ENCODE measurements at places on chromosomes 4 and X.

DNA sequence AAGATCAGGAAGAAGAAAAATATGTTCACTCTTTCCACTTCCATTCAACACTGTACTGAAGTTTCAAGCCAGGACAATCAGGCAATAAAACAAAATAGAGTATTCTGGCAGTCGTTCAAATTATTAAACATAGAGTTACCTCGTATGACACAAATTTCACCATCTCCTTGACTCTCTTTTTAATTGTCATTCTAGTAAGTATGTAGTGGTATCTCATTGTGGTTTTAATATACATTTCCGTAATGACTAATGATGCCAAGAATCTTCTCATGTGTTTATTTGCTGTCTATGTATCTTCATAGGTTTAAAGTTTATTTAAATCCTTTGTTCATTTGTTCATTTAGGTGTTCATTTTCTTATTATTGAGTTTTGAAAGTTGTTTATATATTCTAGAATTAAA is 352.2 kb downstream of the IDS start:
- no peak for DNase-seq

- no peak for DNase-seq
These were observed 93.3 kb upstream of the MAML3 start for GRCh38 chr4:140247237-140247636.

- DNase-seq, result no peak
These were observed 126.8 kb downstream of the NFKB1 start for GRCh38 chr4:102627831-102628523.

DNA sequence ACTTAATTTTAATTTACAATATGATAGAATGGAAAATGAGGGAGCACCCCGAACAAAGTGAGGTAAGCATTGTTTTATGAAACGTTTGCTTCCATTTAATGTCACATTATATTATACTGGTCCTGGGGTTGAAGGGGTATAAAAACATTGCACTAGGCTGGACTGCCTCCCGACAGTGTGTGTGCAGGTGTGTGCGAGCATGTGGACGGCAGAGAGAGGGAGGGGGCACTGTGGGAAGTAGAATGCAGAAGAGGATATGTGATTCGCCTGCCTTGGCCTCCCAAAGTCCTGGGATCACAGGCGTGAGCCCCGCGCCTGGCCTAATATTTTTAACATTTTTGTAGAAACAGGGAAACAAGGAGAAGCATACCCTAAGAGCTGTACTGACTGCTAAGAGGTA is 36.0 kb downstream of the IRF2 start:
- DNase-seq, result no peak

GRCh38 chr4:134470544-134470943 is 269.0 kb upstream of the PABPC4L start:
- no peak for DNase-seq

DNA sequence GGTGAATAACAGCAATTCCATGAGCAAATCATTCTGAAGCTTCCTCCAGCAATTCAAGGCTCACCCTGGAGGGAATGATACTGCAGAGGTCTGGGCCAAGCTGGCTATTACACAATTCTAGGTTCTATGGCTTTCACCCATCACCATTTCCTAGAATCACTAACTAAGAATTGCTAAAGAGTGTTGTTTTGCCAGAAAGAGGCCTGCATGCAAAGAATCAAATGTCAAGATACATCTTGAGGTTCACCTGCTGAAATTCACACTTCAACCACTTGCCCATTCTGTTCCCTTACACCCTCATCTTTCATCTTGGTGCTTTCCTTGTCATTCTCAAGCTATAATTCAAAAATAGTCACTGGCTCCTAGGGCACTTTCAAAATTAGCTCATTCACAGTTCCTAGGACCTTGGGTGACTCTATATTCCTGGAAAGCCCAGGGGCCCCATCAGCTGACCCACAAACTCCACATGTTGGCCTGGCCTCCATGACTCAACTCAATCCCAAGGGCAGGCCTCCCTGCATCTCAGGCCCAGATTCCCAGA is 7.0 kb downstream of the APBB2 start:
- DNase-seq, result no peak

GRCh38 chr4:47238667-47239066 is 207.3 kb downstream of the GABRB1 start:
- DNase-seq, result no peak
